Stimulated activated CD8-positive, alpha-beta memory T cell treated with anti-CD3 and anti-CD28 coated beads, Interleukin-2, amount 100 ng/mL, for 1 hour (primary cell): ENCODE measurements at places on chromosomes 4 and X.

DNA sequence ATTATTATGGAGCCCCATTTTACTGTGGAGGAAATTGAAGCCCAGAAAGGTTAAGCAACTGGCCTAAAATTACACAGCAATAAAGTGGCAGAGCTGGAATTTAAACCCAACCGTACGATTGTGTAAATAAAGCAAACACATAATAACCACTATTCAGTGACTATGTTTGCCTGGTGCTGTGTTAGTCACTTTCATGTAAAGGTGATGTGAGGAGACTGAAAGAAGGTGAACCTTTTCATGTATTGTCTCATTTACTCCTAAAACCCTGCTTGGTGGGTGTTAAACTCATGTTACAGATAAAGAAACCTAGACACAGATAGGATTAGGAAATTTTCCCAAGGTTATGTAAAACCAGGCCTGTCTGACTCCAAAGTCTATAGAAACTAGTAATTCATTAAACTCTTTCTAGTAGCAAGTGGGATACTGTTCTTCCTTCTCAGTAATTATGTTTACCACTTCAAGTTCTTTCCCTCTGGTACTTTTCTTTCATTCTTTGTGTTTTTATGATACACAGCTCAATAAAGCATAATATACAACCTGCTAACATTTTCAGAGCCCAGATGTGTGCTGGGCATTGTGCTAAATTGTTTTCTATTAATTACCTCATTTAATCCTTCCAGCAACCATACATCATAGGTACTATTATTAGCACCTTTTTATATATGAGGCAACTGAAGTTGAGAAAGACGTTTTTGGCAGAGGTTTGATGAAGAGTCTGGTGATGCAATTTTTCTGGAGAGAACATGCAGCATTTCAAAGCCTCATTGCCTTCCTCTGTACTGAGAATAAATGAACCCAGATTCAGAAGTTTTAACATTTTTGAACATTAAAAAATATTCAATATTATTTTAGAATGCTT lies 202.7 kb downstream of the SPRY1 start:
- no peak for DNase-seq

DNA sequence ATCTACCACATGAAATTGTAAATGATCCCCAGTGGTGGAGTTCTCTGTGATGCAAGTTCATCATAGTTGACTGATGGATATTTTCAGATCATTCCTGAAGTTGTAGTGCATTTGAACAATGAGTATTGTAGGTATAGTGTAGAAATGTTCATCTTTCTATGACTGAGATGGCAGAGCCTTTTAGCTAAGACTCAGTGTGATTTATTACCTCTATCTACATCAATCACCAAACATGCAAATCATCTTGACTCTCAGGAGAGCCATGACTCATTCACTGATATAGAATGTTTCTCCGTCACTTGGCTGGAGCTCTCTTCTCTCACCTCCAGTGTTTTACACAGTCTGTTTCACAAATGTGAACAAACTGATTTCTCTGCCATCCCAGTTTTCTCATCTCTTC lies 392.6 kb downstream of the IL1RAPL1 start:
- DNase-seq, result no peak

DNA sequence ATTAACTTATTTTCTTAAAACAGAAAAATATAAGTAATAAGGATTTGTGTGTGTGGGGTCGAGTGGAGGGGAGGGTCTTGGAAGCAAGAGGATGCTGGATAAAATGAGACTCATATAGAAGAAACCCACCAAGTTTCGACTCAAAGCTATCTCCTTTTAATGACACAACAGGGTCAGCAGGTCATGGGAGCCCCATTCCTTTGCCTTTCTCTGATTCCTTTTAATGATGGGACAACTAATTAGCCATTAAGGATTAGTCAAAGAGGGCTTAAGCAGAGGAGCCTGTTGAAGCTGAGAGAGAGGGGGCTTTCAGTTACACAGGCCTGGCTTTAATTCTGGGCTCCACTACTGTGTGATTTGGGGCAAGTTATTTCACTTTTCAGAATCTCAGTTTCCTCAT lies 102.8 kb downstream of the GPR50 start:
- DNase-seq, result no peak

DNA sequence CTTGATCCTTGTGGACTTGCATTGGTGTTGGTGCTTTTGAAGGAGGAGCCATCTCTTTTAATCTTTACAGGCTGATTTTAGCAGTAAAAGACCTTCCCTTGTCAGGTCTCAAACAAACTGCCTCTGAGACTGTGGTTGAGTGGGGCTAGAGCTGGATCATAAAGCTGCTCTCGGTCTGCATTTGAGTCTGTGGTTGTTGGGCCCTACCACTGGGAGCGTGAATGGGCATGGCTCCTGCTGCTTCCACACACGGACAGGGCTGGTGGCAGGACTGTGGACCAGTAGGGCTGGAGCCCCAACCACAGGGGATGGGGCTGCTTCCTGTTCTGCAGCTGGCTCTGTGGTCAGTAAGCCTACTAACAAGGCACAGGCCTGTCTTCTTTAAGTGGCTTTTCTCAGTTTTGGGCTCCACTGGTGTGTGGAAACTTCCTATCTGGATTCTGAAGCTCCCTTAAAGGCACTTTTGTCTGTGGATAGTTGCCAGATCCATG lies 130.6 kb downstream of the RBM46 start:
- DNase-seq, result no peak

DNA sequence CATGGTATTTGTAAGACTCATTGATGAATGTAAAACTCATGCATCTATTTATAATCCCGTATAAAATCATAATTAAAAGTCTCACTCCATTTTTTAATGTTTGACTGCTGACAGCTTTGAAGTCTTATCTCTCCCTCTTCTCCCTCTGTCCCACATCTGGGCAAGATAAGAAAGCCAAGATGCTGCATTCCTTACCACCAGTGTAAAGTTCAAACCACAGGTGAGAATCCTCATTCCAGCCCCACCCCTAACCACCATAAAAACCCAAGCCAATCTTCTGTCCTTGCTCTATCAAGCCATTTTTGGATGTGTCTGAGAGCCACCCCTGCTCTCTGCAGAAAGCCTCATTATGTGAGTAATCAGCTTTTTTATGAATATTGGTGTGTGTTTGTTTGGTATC lies 59.3 kb upstream of the MAGED1 start:
- no peak for DNase-seq

GRCh38 chr4:25377572-25378436 lies 741 bp downstream of the ANAPC4 start:
- no peak for DNase-seq

DNA sequence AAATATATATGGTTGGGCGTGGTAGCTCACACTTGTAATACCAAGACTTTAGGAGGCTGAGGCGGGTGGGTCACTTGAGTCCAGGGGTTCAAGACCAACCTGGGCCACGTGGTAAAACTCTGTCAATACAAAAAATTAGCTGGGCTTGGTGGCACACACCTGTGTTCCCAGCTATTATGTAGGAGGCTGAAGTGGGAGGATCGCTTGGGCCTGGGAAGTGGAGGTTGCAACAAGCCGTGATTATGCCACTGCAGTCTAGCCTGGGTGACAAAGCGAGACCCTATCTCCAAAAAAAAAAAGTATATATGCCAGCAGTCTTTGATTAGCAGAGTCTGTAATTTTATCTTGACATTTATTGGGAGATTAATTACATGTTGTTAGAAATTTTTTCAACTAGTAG lies 8.7 kb downstream of the EIF2S3 start:
- DNase-seq, result no peak

GRCh38 chr4:153075836-153076518 lies 128.3 kb upstream of the TRIM2 start:
- DNase-seq, result no peak

DNA sequence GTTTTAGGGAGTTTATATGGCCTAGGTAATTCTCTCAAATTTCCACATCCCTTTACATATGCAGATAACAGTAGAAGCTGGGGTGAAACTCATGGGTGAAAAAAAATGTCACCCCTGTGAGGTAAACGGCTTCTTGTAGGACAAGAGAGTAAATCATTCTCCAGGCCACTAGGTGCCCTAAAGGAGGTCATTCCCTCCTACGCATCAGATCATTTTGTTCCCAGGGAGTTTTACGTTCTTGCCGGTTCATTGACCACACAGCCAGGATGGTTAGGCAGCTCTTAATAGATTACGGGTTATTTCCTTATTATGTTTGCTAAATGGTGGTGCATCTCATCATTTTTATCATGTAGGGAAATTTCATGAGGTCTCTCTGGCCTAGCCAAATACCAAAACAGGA lies 225.8 kb upstream of the NOCT start:
- no peak for DNase-seq

DNA sequence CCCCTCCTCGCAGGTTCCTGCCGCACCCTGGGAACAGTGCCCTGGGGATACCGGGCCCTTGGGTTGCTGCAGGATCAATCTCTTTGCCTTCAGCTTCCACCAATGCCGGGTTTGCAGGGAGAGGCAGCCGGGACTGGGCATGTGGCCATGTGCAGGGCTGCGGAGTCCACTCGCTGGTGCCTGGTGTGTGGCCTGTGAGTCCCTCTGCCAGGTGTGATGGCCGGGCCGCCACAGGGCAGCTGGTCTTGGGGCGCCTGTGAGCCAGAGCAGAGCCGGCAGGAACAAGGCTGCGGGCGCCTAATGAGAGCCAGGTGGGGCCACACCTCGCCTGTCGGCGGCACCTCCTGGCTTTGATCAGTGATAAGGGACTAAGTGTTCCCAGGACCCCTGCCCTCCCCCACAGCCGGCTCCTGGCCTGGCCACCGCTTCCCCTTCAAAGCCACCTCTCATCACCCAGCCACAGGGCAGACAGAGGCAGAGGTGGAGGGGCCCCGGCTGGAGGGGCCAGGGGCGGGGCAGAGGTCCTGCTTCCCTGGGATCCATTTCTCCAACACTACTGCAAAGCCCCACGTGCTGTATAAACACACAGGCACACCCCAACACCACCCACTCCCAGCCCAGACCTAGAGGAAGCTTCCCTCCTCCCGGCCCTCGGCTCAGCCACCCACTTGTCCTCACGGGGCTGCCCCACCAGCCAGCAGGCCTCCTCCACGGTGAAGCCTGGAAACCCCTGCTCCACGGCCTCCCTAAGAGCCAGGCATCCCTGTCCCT lies 132.7 kb downstream of the CPZ start:
- no peak for DNase-seq

GRCh38 chrX:40945361-40945713 lies 139.9 kb upstream of the USP9X start:
- DNase-seq, result no peak

- DNase-seq, result peak; percentile 33
Measured at GRCh38 chrX:79366873-79367749, at the start of gene ITM2A. Gene ITM2A, minus strand, starts transcription at chrX:79367334. Its CDS starts 119 bp downstream, at chrX:79367215.

GRCh38 chr4:28835501-28835900 lies 1884.7 kb upstream of the PCDH7 start:
- DNase-seq, result no peak

DNA sequence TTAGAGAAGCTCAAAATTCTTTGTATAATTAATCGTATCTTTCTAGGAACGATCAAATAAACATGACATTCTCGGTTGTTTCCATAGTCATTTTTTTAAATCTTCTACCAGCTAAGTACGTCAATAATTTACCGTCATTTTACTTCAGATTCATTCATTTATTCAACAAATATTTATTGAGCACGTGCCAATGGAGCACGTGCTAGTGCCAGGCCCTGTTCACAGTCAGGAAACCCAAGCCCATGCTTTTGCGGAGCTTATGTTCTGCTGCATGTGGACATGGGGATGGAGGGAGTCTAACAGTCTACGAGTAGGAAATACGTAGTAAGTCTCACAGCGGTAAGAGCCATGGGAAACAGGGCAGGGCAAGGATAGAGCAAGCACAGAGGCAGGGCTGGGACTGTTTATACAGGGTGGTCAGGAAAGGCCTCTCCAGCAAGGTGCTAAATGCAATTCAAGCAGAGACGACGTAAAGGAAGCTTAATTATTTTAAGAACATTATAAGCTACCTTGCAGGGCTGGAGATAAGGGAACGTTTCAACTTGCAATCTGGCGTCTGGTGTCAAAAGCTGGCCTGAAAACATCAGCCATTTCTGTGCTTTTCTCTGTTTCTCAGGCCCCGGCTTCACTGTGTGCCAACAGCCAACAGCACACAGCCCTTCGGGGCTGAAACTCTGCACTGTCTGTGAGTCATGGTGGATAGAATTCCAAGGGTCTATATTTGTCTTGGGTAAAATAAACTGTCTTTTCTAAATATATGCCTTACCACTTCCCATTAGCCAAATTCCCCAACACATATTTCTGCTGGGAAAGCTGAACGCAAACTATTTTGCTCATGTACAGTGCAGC lies 517.1 kb upstream of the ZFP42 start:
- DNase-seq, result no peak

DNA sequence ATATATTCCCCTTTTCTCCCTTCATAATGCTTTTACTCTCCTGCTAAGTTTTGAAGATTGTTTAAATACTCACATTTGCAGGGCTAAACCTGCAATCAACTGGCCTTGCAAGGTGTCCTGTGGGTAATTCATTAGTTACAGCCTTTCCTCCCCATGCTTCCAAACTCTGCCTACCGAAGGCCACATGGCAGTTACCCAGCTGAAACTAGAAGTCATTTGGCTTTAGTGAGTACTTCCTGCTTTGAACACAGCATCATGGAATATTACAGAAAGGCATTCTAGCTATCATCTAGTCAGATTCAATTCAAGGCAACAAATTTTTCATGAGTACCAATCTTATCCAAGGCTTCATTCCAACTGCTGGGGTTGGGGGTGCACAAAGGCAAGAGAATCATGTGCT lies 55.6 kb downstream of the SRPX start:
- no peak for DNase-seq

GRCh38 chrX:108121291-108121690 lies 29.7 kb downstream of the ATG4A start:
- no peak for DNase-seq

DNA sequence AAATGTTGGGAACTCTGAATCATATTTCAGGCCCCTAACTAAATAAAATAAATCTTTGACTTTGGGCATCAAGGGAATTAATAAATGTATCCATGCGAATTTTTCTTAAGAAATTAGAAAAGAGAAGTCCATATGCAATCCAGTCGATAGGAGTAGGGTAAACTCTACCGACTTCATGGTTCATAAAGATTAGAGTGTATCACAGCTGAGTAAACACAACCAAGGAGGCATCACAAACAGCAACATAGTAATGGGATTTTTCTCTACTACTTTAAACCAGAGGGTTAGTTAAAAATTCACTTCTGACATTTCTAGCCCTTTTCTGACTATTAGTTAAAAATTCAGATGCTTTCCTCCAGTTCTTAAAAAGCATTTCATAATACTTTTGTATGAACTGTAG lies 19.9 kb downstream of the SEPTIN11 start:
- DNase-seq, result no peak

GRCh38 chr4:109375778-109376414 lies 57.7 kb upstream of the SEC24B start:
- no peak for DNase-seq

GRCh38 chrX:97311066-97311778 lies 427.5 kb downstream of the RPA4 start:
- DNase-seq, result no peak

DNA sequence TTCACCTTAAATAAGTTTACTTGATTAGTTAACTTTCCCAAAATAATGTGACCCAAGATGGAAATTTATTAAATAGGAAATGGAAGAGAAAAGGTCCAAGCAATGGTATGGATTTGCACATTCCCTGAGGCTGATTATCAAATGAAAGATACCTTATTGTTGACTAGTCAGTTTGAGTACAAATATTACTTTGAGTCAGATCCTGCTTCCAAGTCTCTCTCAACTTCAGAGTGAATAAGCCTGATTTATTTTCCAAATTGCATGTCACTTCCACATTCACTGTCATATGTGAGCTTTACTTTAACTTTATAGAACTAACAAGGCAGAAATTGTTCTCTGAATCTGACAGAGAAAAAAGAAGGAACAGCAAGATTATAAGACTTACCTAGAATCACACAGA lies 520.8 kb downstream of the RAB28 start:
- DNase-seq, result no peak

- no peak for DNase-seq
Measured at GRCh38 chrX:37746218-37746941, 33.5 kb upstream of the CYBB start.
